ENCODE measurements at places on chromosomes 5 and 9.
A peak's percentile ranks its signal among the peaks of the same experiment; 100 is the strongest.

DNA sequence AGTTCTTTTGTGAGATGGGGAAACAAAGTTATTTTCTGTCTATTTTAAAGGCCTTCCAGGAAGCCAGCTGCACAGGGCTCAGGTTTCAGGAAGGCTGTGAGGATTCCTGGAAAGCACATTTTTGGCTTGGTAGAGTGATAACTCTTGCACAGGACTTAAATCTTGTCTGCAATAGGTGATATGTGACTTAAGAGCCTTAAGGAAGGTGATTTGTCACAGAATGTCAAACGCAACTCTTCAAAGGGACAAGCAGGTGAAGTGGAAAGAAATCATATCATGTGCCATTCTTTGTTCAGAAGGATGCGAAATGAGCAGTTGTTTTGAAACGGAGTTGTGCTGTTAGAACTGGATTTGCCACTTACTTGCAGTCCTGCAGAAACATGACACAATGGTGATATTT, 459.3 kb downstream of the MAT2B start:
- DNase-seq: peak; percentile 18

DNA sequence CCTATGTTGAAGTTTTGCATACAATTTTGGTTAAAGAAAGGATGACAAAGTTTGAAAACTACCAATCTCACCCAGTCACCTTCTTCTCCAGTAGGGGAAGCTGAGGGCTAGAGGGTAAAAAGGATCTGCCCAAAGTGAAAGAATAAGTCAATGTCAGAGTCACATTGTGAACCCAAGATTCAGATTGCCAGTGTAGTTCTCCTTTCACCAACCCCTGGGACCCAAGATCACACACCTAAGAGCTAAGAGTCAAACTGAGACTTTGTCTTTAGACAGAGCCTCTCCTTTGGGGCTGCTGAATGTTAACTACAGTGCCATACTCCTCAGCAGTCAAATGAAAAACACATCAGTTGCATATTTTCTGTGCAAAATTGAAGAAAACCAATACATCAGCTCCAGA, 210.6 kb downstream of the ATP10B start:
- no peak for DNase-seq

DNA sequence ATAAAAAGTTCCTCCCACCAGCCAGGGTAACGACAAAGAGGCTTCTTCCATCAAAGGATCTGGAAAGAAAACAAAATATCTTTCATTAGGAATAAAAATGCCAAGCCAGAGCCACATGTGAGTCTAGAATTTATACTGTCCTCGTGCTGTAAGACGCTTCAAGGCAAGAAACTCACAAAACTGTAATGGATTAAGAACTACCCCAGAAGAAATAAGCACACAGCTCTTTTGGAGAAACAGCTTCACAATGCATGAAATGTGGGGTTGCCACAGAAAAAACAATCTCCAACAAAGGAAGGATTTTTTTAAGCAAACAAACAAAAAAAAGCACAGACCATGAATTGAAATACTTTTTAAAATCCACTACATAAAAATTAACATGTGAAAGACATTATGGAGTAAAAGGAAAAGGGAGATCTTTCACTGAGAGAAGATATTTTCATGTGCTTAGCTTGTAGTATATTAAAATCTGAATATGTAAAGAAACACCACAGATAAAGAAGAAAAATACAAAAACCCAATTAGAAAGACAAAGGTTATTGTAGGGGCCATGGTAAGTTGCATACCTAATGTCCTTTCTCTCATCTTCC, 140.5 kb upstream of the NFIL3 start:
- no peak for DNase-seq

DNA sequence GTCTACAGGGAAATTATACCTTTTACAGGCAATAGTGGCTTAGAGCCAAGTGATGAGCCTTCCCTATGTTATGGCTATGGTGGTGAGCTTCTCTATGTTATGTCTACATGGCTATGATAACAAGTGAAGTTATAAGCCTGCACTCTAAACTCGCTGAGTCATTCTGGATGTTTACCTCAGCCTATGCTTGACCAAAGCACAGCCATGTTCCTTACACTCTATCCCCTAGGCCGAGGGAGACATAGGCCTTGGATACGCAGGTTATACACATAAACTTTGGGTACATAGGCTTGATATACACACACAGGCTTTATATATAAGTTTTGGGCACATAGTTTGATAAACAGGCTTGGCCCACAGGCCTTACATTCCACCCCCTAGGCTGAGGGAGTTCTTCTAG, 13.8 kb downstream of the DMAC1 start:
- no peak for DNase-seq

- no peak for DNase-seq
Measured at GRCh38 chr5:103224894-103225246, 33.7 kb upstream of the MACIR start.

GRCh38 chr9:113913426-113914195, 37.5 kb downstream of the ZNF618 start:
- no peak for DNase-seq

GRCh38 chr5:141914199-141914743, 9.4 kb upstream of the DELE1 start:
- peak; percentile 4 for DNase-seq

DNA sequence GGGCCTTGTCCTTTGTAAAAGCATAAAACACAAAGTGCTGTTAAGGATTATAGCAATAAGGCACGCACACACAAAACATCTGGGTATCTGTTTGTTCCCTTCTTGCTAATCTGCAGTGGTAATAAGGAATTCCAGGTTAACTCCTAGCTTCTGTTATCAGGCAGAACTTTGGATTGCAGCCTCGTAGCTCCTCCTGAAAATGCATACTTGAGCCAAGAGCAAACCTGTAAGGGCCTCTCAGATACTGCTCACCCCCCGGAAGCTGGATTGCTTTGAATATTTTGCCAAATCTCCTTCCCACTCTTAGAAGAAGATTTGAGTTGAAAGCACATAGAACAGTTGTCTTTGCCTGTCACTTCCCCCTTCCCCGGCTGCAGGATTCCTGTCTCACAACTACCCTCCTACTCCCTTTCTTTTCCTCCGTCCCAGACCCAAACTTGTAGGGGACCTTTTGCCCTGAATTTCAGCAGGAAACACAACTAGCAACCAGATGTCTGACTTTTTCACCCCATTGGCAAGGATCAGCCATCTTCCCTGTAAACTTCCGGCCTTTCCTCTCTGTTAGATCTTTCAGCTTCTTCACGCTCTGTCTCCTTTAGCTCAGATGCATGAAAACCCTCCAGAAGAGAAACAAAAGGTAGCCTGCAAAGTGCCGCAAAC, 28.2 kb upstream of the SMAD5 start:
- DNase-seq: no peak

All from fibroblast of skin of abdomen (primary cell).